Stimulated activated CD8-positive, alpha-beta memory T cell treated with anti-CD3 and anti-CD28 coated beads, Interleukin-12 subunit alpha, Interleukin-12 subunit beta, amount 100 ng/mL, for 1 hour (primary cell): ENCODE measurements at places on chromosomes 13 and 19.

- no peak for DNase-seq
Measured at GRCh38 chr13:105116966-105117365, 1418.5 kb downstream of the EFNB2 start.

GRCh38 chr13:114318624-114319023, 4.3 kb downstream of the CHAMP1 start:
- no peak for DNase-seq

DNA sequence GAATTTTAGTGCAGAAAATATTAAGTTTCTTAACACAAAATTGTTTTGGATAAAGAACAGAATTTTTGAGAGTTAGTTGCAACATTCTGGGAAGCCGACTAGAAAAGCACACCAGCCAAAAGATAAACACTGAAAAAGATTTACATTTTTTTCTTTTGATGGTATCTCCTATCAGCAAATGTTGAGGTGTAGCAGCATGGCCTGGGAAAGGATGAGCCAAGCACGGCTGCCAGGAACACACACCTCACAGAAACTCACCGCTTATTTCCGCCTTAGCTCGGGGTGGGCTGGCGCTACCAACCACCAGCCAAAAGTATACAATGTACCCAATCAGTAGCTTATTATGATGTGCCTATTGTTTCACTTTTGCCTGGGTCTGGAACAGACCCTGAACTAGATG, 134.7 kb downstream of the MIPEP start:
- no peak for DNase-seq

- DNase-seq: no peak
Measured at GRCh38 chr19:48540110-48540509, 11.9 kb upstream of the SULT2B1 start.

DNA sequence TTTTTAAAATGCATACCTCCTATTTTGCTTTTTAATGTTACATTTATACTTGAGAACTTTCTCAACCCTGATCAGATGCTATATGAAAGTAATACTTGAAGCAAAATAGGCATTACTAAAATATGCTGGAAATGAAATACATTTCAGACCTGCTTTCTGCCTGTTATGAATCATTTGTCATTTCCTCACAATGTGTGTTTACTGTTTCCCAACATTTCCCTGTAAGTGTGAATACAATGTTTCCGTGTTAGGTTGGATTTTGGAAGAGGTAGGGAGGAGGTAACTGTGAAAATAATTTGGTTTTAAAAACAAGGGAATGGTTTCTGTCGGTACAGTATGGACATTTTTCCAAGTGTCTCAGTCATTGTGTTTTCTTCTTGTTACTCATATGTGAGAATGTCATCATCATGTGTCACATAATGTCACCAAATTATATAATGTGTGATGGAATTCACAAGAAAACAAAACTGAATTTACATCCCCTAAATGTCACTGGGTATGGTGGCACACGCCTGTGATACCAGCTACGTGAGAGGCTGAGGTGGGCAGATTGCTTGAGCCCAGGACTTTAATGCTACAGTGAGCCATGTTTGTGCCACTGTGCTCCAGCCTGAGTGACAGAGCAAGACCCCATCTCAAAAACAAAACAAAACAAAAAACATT, 43.0 kb downstream of the ZAR1L start:
- DNase-seq: no peak

DNA sequence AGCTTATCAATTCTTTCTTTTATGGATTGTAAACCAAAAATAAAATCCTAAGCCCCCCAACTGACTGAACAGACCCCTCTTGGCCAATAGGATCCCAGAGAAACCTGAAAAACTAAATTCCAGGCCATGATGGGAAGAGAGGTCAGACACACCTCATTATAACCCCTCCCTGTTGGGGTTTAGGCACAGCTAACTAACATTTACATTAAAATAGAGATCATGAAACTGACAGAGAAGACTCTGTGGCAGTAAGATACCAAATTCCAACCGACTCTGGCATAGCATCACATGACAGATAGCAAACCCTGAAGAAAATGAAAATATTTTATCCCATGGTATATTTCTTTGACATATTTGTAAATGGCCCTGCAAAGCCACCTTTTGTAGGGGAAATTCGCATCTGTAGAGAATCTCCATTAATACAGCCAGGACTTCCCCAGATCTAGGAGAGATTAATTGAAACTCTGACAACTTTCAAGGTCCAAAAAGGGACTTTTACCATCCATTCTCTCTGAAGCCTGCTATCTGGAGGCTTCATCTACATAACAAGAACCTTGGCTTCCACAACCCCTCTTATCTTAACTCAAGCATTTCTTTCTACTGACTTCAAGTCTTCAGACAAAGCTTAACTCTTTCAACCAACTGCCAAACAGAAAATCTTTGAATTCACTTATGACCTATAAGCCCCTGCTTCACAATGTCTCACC, 27.1 kb upstream of the GAS6 start:
- no peak for DNase-seq
